ENCODE measurements at places on chromosomes 13 and 19.
A peak's percentile ranks its signal among the peaks of the same experiment; 100 is the strongest.

DNA sequence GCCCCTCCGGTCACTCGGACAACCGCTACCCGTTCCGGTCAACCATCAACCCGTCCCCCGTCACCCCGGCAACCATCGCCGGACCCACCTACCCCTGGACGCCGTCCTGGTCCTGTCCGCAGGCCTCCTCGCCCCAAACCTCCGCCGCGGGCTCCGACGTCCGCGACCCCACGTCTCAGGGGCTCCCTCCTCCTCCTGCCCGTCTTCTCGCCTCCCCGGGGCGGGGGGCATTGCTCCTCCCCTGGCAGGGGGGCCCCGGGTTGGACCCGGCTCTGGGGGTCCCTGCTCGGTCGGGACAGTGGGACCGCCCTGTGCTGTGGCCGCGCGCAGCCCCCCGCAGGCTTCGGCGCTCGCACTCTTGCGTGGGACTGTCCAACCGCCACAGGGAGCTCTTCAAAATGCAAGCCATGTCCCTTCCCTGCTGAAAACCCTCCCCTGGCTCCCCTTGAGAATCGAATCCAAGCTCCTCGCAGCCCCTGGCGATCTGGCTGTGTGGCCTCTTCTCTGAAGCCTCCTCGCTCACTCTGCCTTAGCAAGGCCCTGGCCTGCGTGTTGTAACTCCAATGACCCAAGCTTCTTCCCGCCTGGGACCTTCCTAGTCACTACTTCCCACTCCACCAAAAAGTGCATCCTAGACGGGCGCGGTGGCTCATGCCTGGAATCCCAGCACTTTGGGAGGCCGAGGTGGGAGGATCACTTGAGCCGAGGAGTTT lies 8.4 kb downstream of the EPHX3 start:
- DNase-seq, result no peak

DNA sequence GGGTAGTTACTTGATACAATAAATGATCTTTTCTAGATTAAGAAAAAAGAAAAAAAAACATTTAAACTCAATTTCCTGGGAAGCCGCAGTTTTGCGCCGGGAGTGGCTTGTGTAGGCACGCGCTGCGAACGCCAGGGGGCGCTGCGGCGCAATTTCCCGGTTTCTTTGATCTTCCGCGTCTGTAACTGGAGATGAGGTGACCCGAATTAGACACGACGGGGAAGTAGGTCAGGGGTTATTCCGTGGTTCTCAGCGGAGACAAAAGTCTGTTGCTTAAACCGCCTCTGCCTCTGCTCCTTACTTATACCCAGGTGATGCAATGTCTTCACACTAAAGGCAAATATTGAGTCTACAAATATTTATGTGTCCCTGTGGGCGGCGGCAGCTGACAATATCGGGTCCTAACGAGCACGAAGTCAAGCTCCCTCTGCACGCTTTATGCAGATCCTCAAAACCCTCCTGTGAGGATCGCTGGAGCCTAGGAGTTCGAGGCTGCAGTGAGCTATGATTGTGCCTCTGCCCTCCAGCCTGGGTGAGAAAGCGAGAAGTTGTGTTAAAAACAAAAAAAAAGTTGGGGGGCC lies 15.2 kb downstream of the STXBP2 start:
- peak; percentile 82 for DNase-seq

- no peak for DNase-seq
These were observed 31.0 kb downstream of the THSD1 start for GRCh38 chr13:52374873-52375411.

DNA sequence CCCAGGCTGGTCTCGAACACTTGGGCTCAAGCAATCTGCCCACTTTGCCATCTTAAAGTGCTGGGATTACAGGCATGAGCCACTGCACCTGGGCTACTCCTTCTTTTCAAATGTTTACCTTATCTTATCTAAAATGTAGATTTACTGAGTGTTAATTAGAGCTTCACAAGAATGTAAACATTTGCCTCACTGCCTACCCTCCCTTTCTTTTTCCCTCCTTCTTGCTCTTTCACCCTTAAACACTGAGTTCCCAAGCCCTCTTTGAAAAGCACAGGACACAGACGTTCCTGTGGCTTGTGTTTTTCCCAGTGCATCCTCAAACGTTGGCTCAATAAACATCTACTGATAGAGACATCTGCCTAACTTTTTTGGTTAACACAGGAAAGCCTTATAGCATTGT lies 32.7 kb upstream of the CYSLTR2 start:
- no peak for DNase-seq

- no peak for DNase-seq
These were observed 31.6 kb downstream of the THSD1 start for GRCh38 chr13:52374389-52374788.

DNA sequence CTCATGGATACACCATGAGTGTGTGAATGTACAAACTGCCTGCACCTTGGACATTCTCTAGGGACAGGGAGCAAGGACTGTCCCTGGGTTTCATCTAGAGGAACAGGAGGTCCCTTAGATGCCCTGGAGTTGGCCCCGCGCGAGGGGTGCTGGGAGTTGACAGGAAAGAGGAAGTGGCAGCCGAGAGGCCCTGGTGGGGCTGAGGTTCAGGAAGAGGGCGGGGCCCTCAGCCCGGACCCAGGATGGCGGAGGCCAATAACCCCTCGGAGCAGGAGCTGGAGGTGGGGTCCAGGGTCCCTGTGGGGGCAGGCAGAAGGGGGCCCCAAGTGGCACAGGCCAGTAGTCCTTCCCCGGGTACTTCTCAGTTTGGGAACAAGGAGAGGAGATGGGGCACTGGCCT lies 6.9 kb downstream of the PKN1 start:
- peak; percentile 87 for DNase-seq

DNA sequence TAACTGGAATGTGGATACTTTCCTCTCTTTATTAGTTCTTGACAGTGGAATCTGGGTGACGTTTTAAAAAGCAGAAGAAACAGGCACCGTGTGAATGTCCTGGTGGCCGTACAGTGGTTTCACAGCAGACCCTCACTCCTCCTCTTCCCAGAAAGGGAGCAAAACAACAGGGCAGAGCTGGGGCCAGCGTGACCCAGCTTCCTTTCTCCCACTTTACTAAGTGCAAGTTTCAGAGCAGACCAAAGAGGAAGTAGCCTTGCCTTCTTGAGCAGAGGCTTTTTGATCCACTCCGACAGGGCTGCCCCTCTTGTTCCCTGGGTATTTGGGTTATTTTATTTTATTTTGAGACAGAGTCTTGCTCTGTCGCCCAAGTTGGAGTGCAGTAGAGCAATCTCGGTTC lies 19.6 kb upstream of the C19orf33 start:
- no peak for DNase-seq

DNA sequence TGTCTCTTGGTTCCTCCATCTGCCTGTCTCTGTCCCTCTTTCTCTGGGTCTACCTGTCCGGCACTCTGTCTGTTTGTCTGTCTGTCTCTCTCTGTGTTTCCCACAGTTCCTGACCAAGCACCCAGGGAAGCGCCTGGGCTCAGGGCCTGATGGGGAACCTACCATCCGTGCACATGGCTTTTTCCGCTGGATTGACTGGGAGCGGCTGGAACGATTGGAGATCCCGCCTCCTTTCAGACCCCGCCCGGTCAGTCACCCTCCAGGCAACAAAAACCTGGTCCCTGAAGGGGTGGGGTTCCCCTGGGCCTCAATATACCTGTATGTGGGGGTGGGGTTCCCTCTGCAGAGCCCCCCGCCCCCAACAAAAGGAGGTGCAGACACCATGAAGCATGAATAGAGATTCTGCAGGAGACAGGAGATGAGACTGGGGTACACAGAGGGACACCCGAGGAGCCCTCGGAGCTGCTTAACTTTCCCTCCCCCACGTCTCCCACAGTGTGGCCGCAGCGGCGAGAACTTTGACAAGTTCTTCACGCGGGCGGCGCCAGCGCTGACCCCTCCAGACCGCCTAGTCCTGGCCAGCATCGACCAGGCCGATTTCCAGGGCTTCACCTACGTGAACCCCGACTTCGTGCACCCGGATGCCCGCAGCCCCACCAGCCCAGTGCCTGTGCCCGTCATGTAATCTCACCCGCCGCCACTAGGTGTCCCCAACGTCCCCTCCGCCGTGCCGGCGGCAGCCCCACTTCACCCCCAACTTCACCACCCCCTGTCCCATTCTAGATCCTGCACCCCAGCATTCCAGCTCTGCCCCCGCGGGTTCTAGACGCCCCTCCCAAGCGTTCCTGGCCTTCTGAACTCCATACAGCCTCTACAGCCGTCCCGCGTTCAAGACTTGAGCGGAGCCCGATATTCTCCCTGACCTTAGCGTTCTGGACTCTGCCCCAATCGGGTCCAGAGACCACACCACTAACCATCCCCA lies 2.6 kb upstream of the CACNG7 start:
- peak; percentile 60 for DNase-seq

GRCh38 chr13:26929971-26930730 lies 169.6 kb upstream of the GPR12 start:
- peak; percentile 74 for DNase-seq

DNA sequence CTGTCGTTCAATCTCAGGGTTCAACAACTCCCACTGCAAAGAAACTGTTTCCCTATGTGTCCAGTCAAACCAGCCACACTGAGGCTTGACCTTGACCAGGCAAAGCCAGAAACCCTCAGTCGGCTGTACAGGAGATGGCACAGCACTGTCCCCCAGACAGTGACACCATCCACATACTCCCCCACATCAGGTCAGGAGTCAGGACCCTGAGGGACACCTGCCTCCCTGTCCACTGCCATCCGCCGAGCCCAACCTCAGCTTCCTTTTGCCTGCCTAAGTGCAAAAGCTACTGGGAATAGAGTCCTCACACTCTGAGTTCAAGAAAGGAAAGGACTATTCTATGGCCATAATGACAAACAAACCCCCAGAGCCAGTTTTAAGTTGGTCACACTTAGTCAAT lies 66.8 kb downstream of the ATP7B start:
- no peak for DNase-seq

All from activated CD4-positive, alpha-beta T cell treated with anti-CD3 and anti-CD28 coated beads, Interleukin-2, amount 50 U/mL, for 16 hours (primary cell).